Amniotic epithelial cell (primary cell): ENCODE measurements at places on chromosomes 5 and 9.
A peak's percentile ranks its signal among the peaks of the same experiment; 100 is the strongest.

- DNase-seq, result no peak
Observed at GRCh38 chr9:102587281-102587680, 407.9 kb upstream of the CYLC2 start.

GRCh38 chr9:124268661-124269060, 10.9 kb downstream of the NEK6 start:
- no peak for DNase-seq

GRCh38 chr5:150272531-150272930, 17.0 kb downstream of the CAMK2A start:
- peak; percentile 62 for DNase-seq

- peak; percentile 39 for DNase-seq
Observed at GRCh38 chr5:91474201-91474600, 91.1 kb upstream of the ARRDC3 start.

DNA sequence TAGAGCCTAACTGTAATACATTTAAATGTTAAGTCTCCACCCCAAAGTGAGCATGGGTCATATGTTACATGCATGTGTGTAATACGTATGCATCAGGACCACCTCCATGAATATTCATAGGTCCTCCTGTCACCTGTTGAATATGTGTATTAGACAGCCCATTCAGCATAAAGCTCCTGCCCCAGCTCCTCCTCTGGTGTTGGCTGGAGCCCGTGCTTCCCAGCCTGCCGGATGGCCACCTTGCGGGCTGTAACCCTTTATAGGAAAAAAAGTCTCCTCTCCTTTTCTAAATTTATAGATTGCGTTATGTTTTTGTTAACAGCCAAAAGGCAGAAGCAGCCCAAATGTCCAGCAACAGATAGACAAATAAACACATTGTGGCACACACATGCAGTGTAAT, 299.5 kb downstream of the MED10 start:
- DNase-seq, result no peak

- no peak for DNase-seq
Observed at GRCh38 chr5:89034588-89034987, 151.6 kb upstream of the MEF2C start.

GRCh38 chr5:8123559-8123958, 254.6 kb downstream of the MTRR start:
- DNase-seq, result no peak

- DNase-seq, result no peak
Observed at GRCh38 chr5:31194892-31195555, 1.5 kb downstream of the CDH6 start.
